ENCODE measurements at places on chromosomes 5 and 9.

GRCh38 chr9:35116539-35116897 lies 856 bp upstream of the ATOSB start:
- no peak for DNase-seq

- peak; percentile 77 for DNase-seq
These were observed 84.2 kb upstream of the PCSK1 start for GRCh38 chr5:96517295-96517694.

DNA sequence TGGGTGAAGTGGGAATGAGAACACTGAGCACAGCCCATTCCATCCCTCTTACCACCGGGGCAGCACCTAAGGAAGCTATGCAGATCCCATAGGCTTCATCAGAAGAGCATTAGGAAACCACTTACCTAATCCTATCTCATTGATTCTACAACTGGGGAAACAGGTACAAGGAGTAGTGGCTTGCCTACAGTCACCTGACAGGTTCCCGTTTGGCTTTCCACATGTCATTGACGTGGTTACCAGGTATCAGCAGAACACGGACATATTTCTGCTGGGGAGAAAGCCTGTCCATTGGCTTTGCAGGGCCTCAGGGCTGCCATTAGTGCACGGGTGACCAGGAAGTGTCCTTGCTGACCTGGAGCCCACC lies 11.3 kb downstream of the AFAP1L1 start:
- DNase-seq, result no peak

GRCh38 chr9:5389109-5389732 lies 48.5 kb downstream of the PLGRKT start:
- no peak for DNase-seq

DNA sequence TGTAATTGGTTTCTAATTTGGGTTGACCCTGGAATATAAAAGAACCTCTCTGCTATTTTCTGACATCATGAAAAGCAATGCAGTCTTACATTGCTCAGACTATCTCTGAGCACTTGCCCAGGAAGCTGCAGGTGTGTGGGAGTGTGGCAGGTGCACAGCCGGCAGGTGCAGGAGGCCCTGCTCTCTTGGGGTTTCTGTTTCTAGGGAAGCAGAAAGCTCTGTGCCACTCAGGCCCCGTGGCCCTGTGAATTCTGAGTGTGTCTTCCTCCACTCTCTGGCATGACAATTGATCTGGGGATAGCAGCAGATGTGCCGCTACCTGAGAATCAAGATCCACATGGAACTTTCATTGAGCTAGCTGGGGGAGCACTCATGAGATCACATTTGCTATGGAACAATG lies 45.7 kb upstream of the IRX2 start:
- peak; percentile 93 for DNase-seq

DNA sequence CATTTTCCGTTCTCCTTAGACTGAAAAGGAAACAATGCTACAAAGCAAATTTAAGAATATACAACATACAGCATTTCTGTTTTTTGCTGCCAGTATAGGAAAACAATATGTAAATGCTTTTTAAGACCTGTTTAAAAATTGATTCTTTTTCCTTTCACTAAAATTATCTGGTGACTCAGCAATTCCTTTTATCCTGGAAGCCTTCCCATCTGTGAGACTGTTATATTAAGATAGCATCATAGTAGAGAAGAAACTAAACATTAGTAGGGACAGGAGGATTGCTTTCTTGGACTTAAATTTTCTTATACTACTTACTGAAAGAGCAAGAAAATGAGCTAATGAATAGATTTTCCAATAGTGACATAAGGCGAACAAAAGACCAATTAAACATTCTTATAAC lies 30.0 kb upstream of the GPR21 start:
- no peak for DNase-seq

DNA sequence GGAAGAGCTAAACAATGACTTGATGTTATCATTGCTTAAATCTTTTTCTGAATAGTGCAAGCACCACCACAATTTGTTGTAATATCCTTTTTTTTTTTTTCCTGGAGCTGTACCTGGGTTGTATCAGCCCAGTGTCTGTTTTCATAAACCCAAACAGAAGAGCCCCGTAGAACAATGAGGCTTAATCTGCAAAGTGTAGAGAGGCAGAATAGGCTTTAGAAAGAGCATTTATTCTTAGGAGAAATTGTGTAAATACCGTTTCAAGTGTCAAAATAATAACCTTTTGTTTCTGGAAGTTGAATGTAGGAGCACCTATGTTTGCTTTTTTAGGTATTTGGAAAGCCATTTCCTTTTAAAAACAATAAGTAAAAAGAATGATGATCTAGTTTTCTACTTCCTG lies 26.4 kb downstream of the RGS7BP start:
- peak; percentile 40 for DNase-seq

GRCh38 chr9:76206821-76207220 lies 187.4 kb downstream of the RFK start:
- no peak for DNase-seq

DNA sequence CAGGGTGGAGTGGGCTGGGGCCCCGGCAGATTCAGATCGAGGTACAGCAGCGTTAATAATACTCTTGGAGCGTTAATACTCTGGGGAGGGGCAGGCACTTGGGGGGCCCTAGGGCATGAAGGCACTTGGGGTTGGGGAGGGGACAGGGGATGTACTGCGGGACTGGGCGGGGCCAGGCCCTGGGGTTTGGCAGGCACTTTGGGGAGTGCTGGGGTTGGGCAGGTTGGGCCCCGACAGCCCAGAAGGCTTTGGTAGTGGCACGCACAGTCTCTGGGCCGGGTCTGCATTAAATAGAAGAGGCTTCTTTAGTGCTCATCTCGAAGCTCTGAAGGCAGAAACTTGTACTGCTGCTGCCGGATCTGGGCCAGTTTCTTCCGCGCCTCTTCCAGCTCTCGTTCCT lies 7.8 kb upstream of the TPM2 start:
- DNase-seq, result no peak

All from NCI-H1417 (cell line).